ENCODE measurements at places on chromosomes 7 and 10.

- no peak for DNase-seq
Measured at GRCh38 chr7:156832195-156832877, 60.6 kb downstream of the LMBR1 start.

GRCh38 chr7:104255194-104255593 lies 47.4 kb upstream of the ORC5 start:
- no peak for DNase-seq

- no peak for DNase-seq
Measured at GRCh38 chr10:122338609-122339441, 35.7 kb upstream of the PLEKHA1 start.

DNA sequence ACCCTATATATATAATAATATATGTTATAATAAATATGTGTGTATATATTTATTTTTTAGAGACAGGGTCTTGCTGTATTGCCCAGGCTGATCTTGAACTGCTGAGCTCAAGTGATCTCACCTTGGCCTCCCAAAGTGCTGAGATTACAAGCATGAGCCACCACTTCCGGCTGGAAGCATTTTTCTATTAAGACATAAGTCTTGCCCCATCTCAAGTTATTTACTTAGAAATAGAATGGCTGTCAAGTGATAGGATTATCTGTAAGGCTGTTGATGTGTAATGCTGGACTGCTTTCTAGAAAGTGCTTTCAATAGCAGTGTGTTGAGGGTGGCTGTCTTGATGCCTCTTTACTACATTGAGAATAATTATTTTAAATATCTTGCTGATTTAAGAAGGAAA lies 65.2 kb downstream of the ZMYND11 start:
- no peak for DNase-seq

DNA sequence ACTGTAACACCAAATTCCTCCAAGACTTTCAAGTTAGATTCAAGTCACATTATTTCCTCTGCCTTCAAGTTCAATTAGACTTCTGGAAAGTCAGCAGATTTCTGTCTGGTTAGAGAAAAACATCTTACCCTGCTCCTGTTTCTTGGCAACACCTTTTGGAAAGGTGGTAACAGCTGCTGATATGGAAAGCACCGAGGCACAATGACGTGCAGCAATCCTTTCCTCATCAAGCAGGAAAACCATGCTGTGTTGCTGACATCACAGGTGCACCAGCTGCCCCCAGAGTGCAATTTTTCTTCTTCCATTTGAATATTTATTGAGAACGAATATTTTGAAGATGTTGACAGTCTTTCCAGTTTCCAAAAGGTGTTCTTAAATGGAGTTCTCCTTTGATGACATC lies 41.9 kb downstream of the ZNF800 start:
- DNase-seq: no peak

GRCh38 chr7:136293841-136294391 lies 316.8 kb upstream of the MTPN start:
- no peak for DNase-seq

DNA sequence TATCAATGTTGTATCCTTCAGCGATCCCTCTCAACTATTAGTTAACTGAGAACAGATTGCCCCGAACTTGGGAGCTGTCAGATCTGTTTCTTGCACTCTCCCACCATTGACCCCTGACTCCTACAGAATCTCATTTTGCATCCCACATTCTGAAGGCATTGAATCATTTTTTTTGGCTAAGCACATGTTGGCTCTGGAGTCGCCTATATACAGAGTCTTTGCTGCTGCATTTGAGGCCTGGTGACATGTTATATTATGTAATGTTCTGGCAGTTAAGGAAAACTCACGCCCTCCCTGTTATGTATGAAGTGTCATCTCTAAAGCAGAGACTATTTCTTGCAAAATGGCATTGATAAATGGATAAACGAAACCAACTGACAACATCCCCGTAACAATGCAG lies 159.2 kb upstream of the ITGB1 start:
- DNase-seq: no peak

- no peak for DNase-seq
Measured at GRCh38 chr10:85645926-85646711, 720.5 kb downstream of the GRID1 start.

- no peak for DNase-seq
Measured at GRCh38 chr7:2775376-2775775, 68.7 kb downstream of the GNA12 start.

DNA sequence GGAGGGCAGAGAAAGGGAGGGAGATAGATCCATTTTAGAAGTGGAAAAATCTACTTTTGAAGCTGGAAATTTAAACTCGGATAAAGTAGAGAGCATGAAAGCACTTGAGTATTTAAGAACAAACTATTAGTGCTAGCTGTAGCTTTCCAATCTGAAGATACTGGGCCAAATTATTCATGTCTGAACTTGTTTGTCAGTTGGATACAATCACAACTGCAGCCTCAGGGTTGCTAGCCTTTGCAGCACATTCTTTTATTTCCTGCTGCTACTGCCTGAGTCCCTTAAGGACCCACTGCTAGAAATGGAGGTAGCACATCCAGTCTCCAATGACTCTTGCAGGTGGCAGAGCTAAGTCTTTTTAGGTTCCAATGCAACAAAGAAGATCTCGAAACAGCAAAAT lies 8.3 kb upstream of the SLC25A13 start:
- no peak for DNase-seq

- DNase-seq: no peak
Measured at GRCh38 chr10:35460852-35461460, 124.6 kb downstream of the CCNY start.
